GM12865 (cell line): ENCODE measurements at places on chromosomes 11 and 22.

GRCh38 chr22:25557218-25557617 lies 7.3 kb upstream of the GRK3 start:
- no peak for DNase-seq

DNA sequence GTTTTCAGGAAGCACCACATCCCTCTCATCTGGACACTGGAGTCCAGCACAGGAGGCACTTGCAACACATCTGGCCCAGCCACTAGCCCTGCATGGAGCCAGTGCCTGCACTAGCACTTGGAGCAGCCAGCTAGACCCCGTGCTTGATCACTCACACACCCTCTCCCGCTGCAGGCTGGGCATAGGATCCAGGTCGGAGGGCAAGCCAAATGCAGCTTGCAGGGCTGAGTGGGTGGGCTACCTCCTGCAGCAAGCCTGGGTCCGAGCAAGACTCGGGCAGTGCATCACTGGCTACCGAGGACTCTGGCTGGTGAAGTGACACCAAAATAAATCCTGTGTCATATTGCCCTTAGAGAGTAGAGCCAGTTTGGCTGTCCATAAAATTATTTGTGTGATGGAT lies 1795.4 kb downstream of the LRRC4C start:
- no peak for DNase-seq

GRCh38 chr11:4671741-4672140 lies 25.9 kb downstream of the OR51E2 start:
- no peak for DNase-seq

GRCh38 chr11:129861702-129862522 lies 33.5 kb downstream of the NFRKB start:
- DNase-seq: no peak

DNA sequence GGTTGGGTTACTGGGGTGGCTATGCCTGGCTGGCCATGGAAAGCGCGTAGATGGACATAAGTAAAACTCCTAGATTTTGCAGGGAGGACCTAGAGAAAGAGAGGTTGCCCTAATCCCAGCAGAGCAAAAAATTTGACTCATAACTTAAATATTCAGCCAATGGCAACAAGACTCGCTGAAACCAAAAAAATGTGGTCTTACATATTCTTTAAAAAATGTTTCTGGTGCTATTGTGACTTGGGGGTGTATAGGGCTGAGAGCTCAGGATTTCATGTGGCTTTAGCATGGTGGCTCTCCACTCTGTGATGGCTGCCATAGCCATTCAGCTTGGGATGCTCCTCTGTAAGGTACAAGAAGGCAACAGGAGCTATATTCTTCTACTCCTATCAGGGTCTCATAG lies 27.2 kb upstream of the PDGFD start:
- no peak for DNase-seq

- DNase-seq: peak; percentile 73
These were observed 52.2 kb downstream of the IRAG1 start for GRCh38 chr11:10641177-10641911.

DNA sequence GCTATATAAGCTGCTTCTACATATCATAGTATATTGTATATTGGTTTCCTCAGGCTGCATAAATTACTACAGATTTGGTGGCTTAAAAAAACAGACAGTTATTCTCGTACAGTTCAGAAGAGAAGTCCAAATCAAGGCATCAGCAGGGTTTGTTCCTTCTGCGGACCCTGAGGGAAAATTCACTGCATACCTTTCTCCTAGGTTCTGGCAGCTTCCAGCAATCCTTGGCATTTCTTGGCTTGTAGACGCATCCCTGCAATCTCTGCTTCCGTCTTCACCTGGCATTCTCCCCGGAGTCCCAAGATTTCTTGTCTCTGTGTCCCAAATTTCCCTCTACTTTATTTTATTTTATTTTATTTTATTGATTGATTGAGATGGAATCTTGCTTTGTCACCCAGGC lies 142.8 kb downstream of the COMMD9 start:
- DNase-seq: no peak

- no peak for DNase-seq
These were observed 769.8 kb downstream of the METTL15 start for GRCh38 chr11:28878025-28878424.

DNA sequence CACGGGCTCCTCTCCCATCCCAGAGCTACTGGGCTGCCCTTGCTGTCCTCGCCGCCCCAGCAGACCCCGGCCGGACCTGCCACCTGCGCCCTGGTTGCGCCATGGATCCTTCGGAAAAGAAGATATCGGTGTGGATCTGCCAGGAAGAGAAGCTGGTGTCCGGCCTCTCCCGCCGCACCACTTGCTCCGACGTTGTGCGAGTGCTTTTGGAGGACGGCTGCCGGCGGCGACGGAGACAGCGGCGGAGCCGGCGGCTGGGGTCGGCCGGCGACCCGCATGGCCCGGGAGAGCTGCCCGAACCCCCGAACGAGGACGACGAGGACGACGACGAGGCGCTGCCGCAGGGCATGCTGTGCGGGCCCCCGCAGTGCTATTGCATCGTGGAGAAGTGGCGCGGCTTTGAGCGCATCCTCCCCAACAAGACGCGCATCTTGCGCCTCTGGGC lies 382 bp downstream of the RASSF10 start:
- DNase-seq: no peak

GRCh38 chr11:94117871-94118270 lies 10.8 kb upstream of the PANX1 start:
- no peak for DNase-seq

- DNase-seq: no peak
These were observed 47.1 kb upstream of the MICAL2 start for GRCh38 chr11:12063251-12063650.

GRCh38 chr22:41752011-41752970 lies 48.2 kb upstream of the CCDC134 start:
- peak; percentile 85 for DNase-seq
